ENCODE measurements at places on chromosomes 3 and 15. TPM values are rescaled to one million over a fixed set of nuclear protein-coding genes. Genes with fewer than 3 reads are reported as not detected.

The PLSCR4 gene
- total RNA-seq = not detected

GRCh38 chr3:53511246-53511645 lies 16.8 kb downstream of the CACNA1D start:
- no peak for DNase-seq

The MAP6D1 gene
- total RNA-seq = 2.1 TPM

GRCh38 chr15:99603828-99604227 lies 38.0 kb downstream of the MEF2A start:
- no peak for DNase-seq

DNA sequence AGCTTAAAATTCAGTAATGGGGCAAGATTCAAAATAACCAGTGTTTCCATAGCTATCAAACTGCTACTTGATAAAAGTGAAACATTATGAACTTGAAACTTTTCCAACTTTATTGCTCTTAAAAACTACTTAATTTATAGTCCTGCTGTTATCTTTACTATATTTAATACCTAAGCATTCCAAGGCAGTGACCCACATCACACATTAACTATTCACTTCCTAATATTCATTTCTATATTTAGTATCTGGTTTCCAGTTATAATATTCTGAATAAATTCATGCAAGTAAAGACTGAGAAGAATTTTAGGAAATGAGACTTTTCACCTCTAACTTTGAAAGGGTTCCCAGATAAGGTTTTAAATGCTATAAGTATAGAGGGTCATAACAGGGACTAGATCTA lies 64.9 kb downstream of the UACA start:
- DNase-seq = no peak

Measured in activated T-helper 1 cell treated with anti-CD3 and anti-CD28 coated beads, Interleukin-12 subunit alpha, Interleukin-12 subunit beta, Interleukin-2, Interleukin-4 antibody, amounts not matched to agents 30 ng/mL and 10 ng/mL and 1 ng/mL, durations not matched to agents 14 hours and 24 hours and 36 hours (primary cell).